ENCODE measurements at places on chromosomes 5 and 9.

- no peak for DNase-seq
These were observed 79.0 kb downstream of the SPRY4 start for GRCh38 chr5:142245786-142246185.

DNA sequence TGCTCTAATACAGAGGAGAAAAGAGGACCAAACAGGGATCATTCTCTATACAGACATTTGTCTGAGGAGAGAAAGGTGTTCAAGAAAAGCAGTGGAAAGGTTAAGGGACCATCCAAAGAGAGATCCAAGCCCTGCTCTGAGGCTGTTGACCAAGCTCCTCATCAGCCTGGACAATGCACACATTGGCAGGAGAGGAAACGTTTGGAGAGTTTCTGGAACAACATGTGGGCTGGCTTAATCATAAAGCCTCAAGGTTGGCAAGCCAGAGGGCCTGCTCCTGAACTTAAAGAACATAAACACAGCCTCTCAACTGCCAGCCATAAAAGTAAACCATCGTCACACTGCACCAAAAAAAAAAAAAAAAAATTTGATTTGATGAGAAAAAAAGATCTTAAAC lies 184.4 kb upstream of the SLC12A2 start:
- no peak for DNase-seq

DNA sequence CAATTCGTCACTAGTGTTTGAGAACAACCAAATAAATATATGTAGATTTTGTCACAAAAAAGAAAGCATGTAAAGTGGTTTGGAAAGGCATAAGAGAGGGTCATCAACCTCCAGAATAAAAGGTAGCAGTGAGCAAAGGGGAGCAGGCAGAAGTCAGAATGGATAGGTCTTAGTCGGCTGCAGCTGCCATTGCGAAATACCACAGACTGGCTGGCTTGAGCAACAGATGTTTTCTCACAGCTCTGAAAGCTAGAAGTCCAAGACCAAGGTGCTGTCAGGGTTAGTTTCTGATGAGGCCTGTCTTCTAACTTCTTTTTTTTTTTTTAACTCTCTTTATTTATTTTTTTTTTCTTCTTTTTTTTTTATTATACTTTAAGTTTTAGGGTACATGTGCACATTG lies 208.1 kb upstream of the PIK3R1 start:
- no peak for DNase-seq

- no peak for DNase-seq
These were observed 6.5 kb upstream of the SSBP2 start for GRCh38 chr5:81757404-81757803.

- no peak for DNase-seq
These were observed 23.5 kb upstream of the MOCS2 start for GRCh38 chr5:53133020-53133419.

GRCh38 chr5:115366223-115366622 lies 69.8 kb upstream of the CCDC112 start:
- no peak for DNase-seq

DNA sequence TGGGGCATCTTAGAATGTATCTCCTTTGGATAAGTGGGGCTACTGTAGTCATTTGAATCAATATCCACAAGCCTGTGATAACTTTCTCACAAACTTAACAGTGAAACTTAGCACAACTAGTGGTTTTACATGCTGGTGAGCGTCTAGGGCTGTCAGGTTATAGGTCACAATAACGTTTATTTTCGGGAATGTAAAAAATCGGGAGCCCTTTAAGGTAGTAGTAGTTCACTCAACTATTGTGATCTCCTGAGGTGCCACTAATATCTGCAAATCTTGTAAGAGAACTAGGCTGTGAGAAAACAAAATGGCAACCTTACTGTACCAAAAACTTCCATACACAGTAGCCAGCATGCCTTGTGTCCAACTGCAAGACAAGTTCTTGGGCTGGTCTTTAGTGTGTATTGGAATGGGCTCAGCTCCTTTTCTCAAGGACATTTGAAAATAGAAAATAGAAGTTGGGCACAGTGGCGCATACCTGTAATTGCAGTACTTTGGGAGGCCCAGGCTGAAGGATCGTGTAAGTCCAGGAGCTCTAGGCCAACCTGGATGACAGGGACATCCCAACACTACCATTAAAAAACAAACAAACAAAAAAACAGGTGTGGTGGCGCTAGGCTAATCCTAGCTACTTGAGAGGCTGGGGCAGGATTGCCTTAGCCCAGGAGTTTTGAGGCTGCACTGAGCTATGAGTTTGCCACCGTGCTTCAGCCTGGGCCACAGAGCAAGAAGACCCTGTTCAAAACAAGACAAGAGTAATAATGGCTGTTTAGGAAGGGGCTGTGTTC lies 5.2 kb upstream of the PKN3 start:
- DNase-seq = no peak

DNA sequence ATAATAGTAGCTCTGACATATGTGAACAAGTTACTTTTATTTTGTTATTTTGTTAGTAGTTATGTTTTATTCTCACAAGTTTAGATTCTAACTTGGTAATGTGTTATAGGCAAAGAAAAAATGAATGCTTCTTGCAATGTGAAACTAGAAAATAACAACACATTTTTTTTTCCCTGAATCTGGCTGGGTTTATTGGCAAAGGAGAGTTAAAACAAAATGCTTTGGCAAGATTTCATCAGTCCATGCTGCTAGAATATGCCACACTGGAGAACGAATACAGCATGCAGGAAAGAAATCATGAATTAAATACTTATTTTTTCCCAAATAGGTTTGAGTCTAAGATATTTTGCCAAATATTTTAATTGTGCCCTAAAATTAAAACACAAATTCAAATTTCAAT lies 1048.1 kb upstream of the ACO1 start:
- no peak for DNase-seq

- no peak for DNase-seq
These were observed 248.5 kb upstream of the IRX4 start for GRCh38 chr5:2131196-2131595.

GRCh38 chr5:72203251-72203845 lies 96.1 kb downstream of the MAP1B start:
- DNase-seq = no peak

- no peak for DNase-seq
These were observed 5.2 kb upstream of the ANKS6 start for GRCh38 chr9:98801561-98801960.

DNA sequence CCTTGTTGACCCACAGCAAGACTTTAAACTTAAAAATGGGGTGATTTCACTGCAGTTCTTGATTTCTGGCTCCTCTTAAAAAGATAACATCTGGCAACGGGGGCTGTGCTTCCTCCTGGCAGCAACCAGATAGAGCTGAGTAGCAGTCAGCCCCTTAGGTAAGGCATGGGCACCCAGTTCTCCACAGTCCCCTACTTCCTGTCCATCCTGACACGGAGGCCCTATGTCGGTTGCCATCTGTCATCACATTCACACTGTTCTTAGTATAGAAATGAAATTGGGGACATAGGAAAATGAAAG lies 11.7 kb downstream of the CD74 start:
- no peak for DNase-seq

GRCh38 chr5:54692631-54693030 lies 175.1 kb downstream of the SNX18 start:
- no peak for DNase-seq

- DNase-seq = no peak
These were observed 45.2 kb upstream of the ANKRD55 start for GRCh38 chr5:56278335-56278753.

DNA sequence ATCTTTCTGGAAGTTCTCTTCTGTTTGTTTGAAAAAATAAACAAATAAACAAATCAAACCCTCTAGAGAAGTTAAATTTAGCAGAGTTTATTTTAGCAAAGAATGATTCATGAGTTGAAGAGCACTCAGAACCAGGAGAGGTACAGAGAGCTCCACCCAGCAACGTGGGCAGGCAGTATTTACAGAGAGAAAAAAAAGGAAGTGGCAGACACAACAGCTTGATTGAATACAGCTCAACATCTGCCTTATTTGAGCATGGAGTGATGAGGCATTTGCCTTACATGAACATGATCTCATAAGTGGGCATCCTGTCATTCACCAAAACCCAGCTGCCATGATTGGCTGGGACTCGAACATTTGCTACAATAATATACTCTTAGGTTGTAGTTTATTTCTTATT lies 381.6 kb upstream of the ADAMTS16 start:
- no peak for DNase-seq

GRCh38 chr5:91607675-91608074 lies 224.6 kb upstream of the ARRDC3 start:
- DNase-seq = no peak

- DNase-seq = no peak
These were observed 260.7 kb upstream of the ARRDC3 start for GRCh38 chr5:91643797-91644196.

GRCh38 chr5:170597109-170597751 lies 93.4 kb downstream of the KCNIP1 start:
- DNase-seq = no peak

- no peak for DNase-seq
These were observed 380.5 kb downstream of the RAB3C start for GRCh38 chr5:58963361-58963760.

- no peak for DNase-seq
These were observed 2.0 kb downstream of the CD74 start for GRCh38 chr5:150410524-150411244.

DNA sequence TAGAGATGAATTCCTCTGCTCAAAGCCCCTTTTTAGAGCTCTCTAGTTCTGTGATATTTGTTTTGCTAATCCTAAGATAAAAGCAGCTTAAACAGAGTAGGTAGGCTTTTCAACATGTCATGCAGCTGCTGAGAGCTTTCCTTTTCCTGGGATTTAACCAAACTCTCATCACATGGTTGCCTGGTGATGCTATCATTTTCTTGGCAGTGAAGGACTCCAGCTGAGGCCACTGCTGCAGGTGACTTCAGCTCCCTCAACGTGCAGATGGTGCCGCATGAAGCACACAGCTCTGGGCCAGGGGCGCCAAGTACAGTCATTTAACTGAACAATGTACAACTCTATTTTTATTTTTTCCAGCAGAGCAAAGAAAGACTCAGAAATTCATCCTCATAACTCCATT lies 42.2 kb downstream of the SECISBP2 start:
- no peak for DNase-seq

DNA sequence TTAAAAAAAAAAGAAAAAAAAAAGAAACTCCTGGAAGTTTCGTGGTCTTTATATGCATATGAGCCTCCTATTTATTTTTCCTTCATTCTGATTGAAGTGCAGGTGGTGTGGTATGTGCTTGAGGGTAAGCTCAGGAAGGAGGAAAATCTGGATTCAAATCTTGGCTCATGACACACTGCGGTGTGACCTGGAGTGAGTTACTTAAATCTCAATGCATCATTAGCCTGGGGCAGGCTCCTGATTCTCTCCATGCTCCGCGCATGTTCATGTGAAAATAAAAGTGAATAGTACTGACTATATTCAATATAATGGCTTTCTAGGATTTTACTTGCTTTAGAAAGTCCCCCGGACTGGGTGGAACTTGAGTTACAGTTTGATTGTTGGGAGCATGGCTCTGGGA lies 35.6 kb downstream of the PTTG1 start:
- DNase-seq = no peak

- no peak for DNase-seq
These were observed 148.0 kb downstream of the PCSK5 start for GRCh38 chr9:76038431-76038830.

DNA sequence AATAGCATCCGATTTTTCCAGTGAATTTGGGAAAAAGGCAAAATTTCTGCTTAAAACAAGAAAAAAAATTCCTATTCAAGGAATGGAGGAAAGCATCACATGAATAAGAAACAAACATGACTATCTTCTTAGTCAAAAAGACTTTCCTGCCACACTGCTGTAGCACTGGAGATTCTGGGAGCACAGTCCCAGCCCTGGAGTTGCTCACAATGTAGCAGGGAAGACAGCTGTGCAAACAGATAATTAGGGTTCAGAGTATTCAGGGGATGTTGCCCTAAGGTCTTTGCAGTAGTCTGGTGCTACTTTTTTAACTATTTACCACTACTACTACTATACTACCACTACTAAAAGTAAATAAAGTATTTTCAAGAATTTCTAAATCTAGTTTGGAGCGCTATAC lies 86.5 kb downstream of the BNC2 start:
- no peak for DNase-seq

DNA sequence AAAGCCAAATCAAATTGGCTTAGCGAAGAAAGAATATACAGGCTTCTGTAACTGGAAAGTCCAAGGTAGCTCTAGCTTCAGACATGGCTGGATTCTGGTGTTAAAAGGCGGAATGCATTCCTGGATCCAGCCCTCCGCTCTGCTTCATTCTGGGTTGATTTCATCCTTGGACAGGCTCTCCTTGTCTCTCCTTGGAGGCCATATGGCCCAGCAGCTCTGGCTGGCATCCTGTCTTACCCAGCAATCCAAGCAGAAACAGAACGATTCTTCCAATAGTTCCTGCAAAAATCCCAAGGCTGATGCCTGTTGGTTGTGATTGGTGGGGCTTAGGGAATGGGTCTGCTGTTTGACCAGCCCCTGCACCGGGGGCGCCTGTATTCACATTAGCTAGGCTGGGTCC lies 37.0 kb upstream of the SAP30L start:
- DNase-seq = no peak

DNA sequence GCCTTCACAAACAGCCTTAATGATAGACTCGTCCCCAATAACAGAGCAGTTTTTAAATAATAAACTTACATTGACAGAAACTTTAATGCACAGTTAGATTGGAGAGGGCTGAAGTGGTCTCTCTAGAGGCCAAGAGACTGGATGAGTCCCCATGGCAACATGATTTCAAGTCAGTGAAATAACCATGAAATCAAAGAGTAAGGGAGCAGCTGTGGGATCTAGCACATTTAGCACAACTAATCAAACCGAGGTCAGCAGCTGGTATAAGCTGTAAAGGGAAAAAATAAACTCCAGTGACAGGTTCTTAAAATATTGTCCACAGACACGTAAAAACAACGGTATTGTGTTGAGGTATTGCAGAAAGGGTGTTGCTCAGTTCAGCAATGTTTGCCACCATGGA lies 916.6 kb downstream of the DNAH5 start:
- DNase-seq = no peak

DNA sequence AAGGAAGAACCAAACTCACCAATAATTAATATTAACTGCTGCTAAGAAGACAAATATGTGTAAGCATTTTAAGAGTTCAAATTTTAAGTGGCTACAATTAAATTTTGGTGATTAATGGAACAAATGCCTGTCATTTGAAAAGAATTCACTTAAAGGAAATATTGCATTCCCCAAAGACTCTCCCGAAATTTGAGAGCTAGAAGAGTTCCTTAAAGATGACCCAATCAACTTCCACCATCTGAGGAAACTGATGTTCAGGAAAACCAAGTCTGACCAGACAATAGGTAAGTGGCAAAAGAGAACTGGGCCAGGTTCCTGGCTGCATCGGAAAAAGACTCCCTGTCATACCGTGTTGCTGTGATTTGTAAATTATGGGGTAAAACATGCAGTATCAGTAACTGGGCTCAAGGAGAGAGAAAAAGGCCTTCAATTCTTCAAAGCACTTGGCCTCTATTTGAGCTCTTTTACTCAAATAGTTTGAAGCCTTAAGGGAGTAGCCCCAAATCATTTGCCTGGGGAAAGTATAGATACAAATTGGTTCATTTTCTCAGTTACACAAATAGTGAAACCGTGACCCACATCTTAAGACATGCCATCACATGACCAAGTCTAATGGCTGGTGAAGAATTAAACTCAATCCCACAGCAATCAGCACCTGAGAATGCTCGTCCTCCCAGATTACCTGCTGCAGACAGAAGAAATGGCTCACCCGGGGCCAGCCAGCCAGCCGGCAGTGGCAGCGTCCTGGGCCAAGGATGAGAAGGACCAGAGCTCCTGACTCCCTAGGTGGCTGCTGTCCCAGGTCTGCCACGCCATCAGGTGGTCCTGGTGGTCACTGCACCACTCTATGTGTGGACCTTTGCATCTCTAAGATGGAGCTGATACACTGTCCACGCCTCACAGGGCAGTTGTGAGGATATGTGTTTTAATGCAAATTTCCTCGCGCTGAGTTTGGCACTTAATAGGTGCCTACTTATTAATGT lies 162.9 kb downstream of the TTLL11 start:
- DNase-seq = no peak
